Endothelial cell (in vitro differentiated cells): ENCODE measurements at places on chromosomes 6 and 20. TPM values are rescaled to one million over a fixed set of nuclear protein-coding genes. Genes with fewer than 3 reads are reported as not detected.

Gene ADGB
- not detected for total RNA-seq

Gene NUS1
- total RNA-seq, result 29.9 TPM

Gene ARG1
- not detected for total RNA-seq

Gene RSPO3
- 0.59 TPM for total RNA-seq

Gene HLA-DMB
- total RNA-seq, result 1.3 TPM

DNA sequence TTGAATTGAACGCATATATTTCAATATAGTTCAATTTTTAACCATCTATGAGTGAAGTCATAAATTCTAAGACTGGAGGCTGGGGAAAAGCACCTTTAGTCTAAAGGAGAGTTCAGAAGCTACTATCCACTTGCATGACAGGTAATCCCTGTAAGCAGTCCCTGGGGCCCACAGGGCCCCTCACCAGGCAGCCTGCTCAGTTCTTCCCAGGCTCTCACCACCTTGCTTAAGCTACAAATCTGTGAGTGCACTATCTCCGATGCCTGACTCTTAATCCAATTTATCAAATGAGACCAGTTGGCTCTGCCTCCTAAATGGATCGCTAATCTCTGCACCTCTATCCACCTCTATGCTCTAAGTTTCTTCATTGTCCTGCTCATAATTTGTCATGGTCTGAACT lies 413.8 kb downstream of the PTPRT start:
- peaks cover 7% of the 10 kb centered on the region for H3K27me3 ChIP-seq
- no peak for DNase-seq
- no peak overlapping the region for H3K27ac ChIP-seq
- H3K4me3 ChIP-seq, result no peak overlapping the region

DNA sequence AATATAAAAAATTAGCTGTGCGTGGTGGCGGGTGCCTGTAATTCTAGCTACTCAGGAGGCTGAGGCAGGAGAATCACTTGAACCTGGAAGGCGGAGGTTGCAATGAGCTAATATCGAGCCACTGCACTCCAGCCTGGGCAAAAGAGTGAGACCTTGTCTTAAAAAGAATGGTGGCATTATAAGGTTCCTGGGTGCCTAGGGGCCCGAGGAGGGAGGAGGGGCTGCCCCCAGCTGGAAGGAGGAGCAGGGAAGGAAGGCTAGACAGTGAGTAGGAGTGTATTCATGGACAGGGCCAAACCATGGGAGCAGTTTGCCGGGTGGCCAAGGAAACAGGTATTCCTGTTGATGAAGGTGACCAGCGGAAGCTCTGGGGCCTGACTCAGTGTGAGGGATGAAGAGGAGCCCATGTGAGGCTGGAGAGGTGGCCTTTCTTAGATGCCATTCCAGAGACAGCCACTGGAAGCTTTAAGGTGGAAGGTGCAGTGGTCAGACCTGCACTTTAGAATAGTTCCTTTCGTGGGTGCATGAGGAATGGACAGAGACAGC lies 24.2 kb downstream of the MANBAL start:
- peaks cover 5% of the 10 kb centered on the region for H3K27me3 ChIP-seq
- H3K36me3 ChIP-seq, result peaks cover 35% of the 10 kb centered on the region
- H3K4me1 ChIP-seq, result peaks cover 35% of the 10 kb centered on the region
- no peak for DNase-seq
- peak overlapping the region; percentile 19 for H3K4me3 ChIP-seq
- H3K27ac ChIP-seq, result peak overlapping the region; percentile 25

DNA sequence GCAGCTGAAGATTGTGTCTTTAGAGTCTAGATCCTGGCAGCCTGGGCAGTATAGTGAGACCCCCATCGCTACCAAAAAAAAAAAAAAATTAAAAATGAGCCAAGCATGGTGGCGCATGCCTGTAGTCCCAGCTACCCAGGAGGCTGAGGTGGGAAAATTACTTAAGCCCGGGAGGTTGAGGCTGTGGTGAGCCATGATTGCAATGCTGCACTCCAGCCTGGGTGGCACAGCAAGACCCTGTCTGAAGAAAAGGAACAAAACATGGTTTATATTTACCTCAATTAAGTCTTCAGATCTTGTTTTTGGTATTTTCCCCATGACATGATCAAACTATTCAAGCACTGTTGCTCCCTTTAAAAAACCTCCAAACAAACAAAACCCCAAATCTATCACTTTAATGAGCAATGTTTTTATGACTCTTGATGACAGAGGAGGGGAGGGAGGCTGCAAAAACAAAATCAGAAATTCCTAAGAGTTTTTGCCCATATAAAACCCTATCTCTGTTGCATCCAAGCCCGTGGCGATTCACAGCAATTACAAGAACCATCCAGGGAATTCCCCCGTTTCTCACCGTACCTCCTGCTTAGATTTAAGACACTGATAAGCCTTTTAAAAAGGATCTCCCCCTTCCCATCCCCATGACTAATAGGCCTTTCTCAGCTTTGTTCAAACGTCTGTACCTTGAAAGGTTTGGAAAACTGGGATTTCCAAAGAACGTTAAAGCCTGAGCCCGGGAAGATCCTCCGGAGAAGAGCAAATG lies 259.9 kb downstream of the BMP7 start:
- no peak for DNase-seq
- H3K36me3 ChIP-seq, result no peaks in the 10 kb centered on the region
- H3K4me1 ChIP-seq, result no peaks in the 10 kb centered on the region
- no peak overlapping the region for H3K27ac ChIP-seq
- peaks cover 5% of the 10 kb centered on the region for H3K27me3 ChIP-seq

DNA sequence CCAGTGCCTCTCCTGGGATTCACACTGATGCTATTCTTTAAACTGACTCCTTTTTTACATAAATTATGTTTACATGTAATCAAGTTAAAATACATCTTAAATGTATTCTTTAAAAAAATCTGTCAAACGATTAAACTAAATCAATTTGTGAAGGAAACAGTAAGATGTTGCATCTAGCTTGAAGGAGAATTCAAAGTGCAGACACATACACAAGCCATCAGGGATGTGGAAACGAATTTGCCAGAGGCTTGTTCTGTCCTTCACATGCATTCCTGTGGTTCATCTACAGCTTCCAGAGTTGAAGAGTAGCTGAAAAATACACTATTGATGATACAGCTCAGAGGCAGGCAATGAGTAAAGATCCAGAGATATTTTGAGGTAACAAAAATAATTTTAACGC lies 7.3 kb upstream of the BPIFB3 start:
- DNase-seq, result no peak
- peaks cover 7% of the 10 kb centered on the region for H3K36me3 ChIP-seq
- H3K27me3 ChIP-seq, result peaks cover 6% of the 10 kb centered on the region
- no peak overlapping the region for H3K4me3 ChIP-seq

DNA sequence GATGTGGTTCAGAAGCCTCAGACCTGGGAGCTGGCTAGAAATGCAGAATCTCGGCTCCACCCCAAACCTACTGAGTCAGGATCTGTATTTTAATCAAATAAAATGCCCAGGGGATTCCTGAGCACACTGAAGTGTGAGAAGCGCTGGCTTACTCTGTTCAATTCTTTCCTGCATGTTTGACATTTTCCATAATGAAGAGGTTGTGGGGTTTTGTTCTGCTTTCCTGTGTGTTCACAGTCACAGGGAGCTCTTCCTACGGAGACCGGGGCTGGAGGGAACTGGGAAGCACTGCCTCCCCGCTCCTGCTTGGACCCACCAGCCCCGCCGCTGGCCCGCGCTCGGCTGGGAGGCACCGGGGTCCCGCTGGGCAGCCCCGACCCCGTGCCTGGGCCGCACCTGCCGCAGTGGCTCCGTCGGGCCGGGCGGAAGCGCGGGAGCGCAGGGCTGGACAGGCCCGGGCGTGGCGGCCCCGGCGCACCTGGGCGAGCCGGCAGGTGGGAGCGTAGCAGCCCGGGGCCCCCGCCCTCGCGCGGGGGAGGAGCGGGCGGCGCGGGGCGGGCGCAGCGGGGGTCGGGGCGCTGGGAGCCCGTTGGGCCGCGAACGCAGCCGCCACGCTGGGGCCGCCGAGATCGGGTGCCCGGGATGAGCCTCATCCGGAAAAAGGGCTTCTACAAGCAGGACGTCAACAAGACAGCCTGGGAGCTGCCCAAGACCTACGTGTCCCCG lies at the start of gene MAPK13:
Gene MAPK13, plus strand, starts transcription at position 573 of the 726 bp plus-strand sequence. Its CDS starts 70 bp downstream, at position 643.
- peak within 1 kb of the TSS; percentile 39 for H3K4me3 ChIP-seq
- peaks cover 7% of the 10 kb centered on the region for H3K36me3 ChIP-seq

DNA sequence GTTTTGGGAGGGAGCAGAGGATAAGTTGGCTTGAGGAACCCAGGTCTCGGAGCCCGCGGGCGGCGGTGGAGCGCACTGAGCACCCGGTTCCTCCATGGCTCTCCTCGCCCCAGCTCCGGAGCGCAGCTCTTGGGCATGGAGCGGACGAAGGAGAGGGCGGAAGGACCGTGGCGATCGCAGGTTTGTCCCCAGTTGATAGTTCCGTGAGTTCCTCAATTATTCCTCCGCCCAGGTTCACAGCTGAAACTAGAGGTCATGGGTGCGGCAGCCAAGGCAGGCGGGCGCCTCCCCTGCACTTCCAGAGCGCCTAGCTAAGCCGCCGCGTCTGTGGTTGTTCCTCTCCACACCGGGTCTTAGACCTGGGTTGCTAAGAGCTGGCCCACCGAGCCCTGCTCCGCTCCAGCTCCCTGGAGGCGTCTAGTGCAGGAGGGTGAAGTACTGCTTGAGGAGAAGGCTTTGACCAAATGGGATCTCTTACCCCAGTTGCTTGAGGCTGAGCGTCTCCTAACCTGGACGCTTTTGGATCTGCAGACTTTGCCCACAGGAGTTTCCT lies at the start of gene HTR1B:
Gene HTR1B, minus strand, starts transcription at position 184 of the 553 bp plus-strand sequence. Its CDS starts 88 bp downstream, at position 96.
- peak; percentile 22 for DNase-seq
- H3K36me3 ChIP-seq, result no peaks in the 10 kb centered on the region
- peak within 1 kb of the TSS; percentile 90 for H3K4me3 ChIP-seq
- peaks cover 33% of the 10 kb centered on the region for H3K27me3 ChIP-seq

GRCh38 chr20:51359947-51360346 lies 182.6 kb downstream of the NFATC2 start:
- H3K4me1 ChIP-seq, result no peaks in the 10 kb centered on the region
- no peak for DNase-seq
- no peak overlapping the region for H3K27ac ChIP-seq
- no peaks in the 10 kb centered on the region for H3K36me3 ChIP-seq

DNA sequence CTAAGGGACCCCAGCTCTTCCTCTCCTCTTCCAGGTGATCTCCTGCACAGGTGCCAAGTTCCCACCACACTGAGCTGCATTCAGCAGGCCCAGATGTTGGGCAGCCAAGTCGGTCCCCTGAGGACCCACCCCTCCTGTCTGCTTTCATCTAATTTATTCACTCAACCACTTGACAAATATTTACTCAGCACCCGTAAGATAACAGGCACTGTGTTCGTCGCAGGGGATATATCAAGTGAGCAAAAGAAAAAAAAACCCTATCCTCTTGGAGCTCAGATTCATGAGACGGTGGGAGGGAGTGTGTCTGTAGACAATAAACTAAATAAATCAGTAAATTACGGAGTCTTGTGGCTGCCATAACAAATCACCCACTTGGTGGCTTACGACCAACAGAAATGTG lies 143.6 kb downstream of the MRPL14 start:
- no peak overlapping the region for H3K27ac ChIP-seq
- H3K36me3 ChIP-seq, result no peaks in the 10 kb centered on the region
- H3K4me3 ChIP-seq, result no peak overlapping the region
- no peaks in the 10 kb centered on the region for H3K4me1 ChIP-seq
- H3K27me3 ChIP-seq, result no peaks in the 10 kb centered on the region
- DNase-seq, result no peak

GRCh38 chr6:72267470-72267869 lies 354.4 kb upstream of the KCNQ5 start:
- H3K27me3 ChIP-seq, result no peaks in the 10 kb centered on the region
- no peak overlapping the region for H3K27ac ChIP-seq
- H3K4me1 ChIP-seq, result peaks cover 15% of the 10 kb centered on the region

DNA sequence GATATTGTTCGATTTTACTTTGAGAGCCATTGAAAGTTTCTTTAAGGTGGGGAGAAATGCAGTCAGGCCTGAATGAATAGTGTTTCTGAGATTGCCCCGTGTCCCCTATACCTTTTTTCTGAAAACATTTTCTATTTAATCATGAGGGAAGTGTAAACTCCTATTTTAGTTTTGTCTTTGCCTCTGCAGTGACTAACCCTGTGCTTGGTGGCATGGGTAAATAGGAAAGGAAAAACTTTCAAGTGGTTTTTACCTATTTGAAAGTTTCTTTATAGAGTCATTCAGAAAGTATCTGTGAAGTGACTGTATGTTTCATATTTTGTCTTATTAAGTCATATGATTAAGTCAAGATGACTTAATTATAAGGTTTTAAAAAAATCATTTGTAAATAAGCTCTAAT lies 14.5 kb downstream of the SNRNP48 start:
- no peak for DNase-seq
- peaks cover 4% of the 10 kb centered on the region for H3K4me1 ChIP-seq
- no peak overlapping the region for H3K27ac ChIP-seq

DNA sequence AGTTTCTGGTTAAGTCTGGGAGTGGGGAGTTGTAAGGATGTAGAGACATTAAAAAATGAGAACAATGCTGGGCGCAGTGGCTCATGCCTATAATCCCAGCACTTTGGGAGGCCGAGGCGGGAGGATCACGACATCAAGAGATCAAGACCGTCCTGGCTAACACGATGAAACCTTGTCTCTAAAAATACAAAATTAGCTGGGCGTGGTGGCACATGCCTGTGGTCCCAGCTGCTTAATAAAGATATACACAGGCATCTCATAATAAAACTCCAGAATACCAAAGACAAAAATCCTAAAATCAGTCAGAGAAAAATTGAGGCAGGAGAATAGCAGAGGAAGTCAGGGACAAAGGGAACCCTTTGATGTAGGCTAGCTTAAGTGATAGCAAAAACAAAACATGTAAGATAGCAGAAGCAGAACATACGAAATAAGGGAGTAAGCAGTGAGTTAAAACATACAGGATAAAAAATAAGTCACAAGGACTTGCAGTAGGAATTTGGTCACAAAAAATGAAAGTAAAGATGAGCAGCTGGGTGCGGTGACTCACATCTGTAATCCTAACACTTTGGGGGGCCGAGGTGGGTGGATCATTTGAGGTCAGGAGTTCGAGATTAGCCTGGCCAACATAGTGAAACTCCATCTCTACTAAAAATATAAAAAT lies 23.6 kb downstream of the DDX43 start:
- no peaks in the 10 kb centered on the region for H3K27me3 ChIP-seq
- H3K4me1 ChIP-seq, result peaks cover 4% of the 10 kb centered on the region
- H3K36me3 ChIP-seq, result no peaks in the 10 kb centered on the region
- no peak overlapping the region for H3K4me3 ChIP-seq
- no peak overlapping the region for H3K27ac ChIP-seq

DNA sequence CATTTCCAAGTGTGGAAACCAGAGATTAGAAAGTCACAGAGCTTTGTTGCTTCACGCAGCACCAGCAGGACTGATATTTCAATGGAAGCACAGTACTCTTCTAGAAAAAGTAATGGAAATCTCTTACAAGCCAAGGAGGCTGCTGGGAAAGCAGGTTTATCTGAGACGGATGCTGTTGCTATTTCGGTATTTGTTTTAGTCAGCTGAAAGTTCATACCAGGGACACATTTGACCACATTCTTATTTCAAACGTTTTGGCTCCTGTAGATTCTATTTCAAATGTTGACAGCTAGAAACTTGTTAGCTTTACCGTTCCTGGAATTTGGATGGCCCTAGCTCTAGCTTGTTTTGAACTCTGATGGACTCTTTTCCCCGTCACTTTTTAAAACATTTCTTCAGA lies 3.7 kb upstream of the TMEM242 start:
- H3K27ac ChIP-seq, result no peak overlapping the region
- H3K27me3 ChIP-seq, result peaks cover 3% of the 10 kb centered on the region
- peaks cover 14% of the 10 kb centered on the region for H3K4me1 ChIP-seq
- H3K36me3 ChIP-seq, result peaks cover 4% of the 10 kb centered on the region

GRCh38 chr6:6811128-6812009 lies 222.8 kb downstream of the LY86 start:
- H3K36me3 ChIP-seq, result no peaks in the 10 kb centered on the region
- H3K27me3 ChIP-seq, result peaks cover 2% of the 10 kb centered on the region
- H3K4me1 ChIP-seq, result peaks cover 19% of the 10 kb centered on the region
- peak overlapping the region; percentile 88 for H3K27ac ChIP-seq
